SW 1271 (cell line): ENCODE measurements at places on chromosomes 1 and 21.

DNA sequence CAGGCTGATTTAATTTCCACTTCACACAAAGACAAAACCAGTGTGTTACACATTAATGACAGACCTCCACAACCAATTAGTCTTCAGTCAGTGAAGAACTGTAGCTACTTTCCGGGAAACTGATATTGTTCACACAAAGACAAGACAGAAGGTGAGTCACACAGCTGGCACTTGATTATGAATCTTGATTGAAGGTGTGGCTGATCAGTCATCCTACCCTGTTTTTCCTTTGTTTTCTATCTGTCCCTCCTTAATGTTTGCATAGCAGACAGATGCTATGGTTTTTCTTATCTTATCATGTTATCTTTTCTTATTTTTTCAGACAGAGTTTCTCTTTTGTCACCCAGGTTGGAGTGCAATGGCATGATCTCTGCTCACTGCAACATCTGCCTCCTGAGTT, 185.1 kb upstream of the GREM2 start:
- no peak for DNase-seq

DNA sequence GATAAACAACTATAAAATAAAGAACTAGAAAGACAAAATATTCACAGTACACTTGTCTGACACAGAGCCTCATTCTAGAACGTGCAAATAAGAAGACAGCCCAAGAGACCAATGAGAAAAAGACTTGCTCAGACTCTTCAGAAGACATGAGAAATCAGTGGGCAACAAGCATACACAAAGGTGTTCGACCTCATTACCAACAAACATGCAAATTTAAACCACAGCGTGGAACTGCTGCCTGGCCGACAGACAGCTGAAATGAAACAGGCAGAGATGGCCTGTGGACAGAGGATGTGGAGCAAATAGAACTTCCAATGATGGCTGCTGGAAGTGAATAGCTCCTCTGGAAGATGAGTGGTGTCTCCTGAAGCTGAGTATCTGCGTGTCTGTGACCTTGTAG, 22.4 kb upstream of the COL6A1 start:
- no peak for DNase-seq

DNA sequence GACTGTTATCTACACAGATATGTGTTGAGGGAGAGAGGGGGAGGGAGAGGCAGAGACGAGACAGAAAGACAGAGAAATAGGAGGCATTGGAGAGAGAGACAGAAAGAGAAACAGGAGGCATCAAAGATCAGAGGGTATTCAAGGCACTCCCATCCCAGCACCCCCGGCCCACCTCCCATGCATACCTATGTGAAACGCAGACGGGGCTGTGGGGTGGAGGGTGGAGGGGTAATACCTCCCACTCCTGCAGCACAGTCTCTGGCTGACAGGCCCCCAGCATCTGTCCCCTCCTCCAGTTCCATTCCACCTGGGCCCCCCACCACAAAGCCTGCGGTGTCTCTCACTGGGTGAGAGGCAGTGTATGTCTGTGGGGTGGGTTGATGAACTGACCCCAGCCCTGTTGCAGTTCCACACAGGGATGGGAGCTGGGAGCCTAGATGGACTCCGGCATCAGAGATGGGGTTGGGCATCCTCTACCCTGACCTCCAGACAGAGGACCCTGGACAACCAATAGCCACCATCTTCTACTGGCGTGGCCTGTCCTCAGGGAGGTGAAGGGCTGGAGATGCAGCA, 49.7 kb downstream of the RAP1GAP start:
- no peak for DNase-seq

GRCh38 chr1:183932412-183932811, 105.1 kb downstream of the COLGALT2 start:
- no peak for DNase-seq

DNA sequence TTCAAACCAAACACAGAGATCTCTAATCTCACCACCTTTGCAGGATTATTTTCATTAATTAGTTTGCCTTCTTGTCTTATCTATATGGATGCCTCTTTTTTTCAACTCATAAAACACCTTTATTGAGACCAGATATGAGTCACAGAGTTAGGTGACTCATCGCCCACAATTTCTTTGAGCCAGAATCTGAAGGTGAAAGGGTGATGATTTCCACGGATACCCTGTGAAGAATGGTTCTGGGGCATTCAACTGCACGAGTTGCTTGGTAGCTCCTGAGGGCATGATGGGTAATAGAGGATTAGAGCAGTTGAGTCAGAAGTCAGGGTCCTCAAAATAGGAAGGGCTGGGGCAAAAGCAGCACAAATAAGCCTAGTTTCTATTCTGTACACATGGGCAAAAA, 128.2 kb downstream of the TBX19 start:
- peak; percentile 32 for DNase-seq

GRCh38 chr21:38567335-38567969, 69.2 kb upstream of the ERG start:
- no peak for DNase-seq

DNA sequence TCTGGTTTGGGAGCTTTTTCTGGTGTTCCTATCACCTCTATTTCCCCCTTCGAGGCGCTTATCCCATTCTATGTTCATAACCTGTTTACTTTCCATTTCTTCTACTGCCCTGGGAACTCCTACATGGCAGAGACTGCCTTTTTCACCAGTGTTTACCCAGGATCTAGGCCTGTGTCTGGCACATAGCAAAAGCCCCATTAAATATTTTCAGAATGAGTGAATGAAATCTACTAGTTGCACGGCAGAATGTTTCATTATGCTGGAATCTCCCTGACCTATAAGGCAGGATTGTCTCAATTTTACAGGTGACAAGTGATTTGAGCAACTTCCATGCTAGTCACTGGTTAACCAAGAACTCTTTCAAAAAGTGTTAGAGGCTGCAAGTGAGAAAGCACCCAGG, 70.1 kb downstream of the PGM1 start:
- no peak for DNase-seq

- DNase-seq, result no peak
These were observed 139.9 kb downstream of the NFIA start for GRCh38 chr1:61222240-61222639.

DNA sequence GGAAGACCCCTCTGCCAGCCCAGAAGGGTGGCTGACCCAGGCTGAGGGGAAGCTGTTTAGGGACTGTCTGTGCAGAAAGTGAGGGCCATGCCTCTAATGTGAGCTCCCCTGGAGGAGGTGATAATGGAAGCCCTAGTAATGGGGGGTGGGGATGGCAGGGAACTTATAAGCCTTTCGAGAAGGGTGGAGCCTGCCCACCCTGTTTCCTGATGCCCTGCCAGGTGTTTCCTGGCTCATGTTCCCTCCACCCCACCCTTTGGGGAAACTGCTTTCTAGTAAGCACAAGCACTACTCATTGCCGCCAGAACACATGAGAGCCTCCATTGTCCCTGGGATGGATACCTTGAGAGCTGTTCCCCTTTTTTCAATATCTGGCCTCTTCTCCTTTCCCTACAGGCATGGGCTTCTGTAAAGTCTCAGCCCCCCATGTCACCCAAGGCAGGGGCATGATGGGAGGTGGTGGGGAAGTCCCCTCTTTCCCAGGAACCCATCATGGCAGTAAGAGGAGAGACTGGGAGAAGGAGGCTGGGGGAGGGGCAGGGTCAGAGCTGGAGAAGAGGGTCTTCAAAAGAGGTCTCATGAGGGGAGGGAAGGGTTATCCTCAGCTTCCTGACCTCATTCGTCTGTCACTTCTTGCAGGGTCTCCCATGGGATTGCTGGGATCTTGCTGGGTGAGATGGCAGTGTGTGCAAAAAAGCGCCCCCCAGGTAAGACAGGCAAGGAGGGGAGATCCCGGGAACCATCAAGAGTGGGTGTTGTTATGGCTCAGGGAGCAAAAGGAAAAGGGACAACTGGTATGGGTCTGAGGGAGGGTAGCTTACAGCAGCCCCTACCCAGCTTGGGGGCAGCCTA, 2.4 kb downstream of the ATP8B2 start:
- no peak for DNase-seq

DNA sequence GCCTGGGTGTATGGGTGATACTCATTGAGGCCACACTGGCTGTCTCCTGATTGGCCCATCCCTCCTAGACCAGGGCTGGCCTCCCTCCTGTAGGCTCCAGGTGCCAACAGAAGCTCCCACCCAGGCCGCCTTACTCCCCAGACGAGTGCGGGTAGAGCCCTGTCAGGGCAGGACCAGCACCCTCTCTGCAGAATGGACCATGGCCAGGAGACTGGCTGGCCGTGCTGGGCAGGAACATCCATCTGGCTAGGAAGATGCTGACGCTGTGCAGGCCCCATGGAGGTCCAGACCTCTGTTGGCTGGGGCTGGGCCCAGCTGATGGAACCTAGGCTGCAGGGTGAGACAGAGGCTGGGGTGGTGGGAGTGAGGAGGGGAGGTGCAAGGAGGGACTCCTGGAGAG, 25.0 kb upstream of the EPB41 start:
- no peak for DNase-seq
